Stimulated activated CD4-positive, alpha-beta T cell treated with anti-CD3 and anti-CD28 coated beads, Interleukin-1b, Interleukin-23, amount 100 ng/mL, for 24 hours (primary cell): ENCODE measurements at places on chromosomes 12 and 14.

GRCh38 chr14:44372807-44373489 is 134.1 kb downstream of the FSCB start:
- no peak for DNase-seq

GRCh38 chr14:56162476-56162875 is 44.3 kb downstream of the PELI2 start:
- no peak for DNase-seq

DNA sequence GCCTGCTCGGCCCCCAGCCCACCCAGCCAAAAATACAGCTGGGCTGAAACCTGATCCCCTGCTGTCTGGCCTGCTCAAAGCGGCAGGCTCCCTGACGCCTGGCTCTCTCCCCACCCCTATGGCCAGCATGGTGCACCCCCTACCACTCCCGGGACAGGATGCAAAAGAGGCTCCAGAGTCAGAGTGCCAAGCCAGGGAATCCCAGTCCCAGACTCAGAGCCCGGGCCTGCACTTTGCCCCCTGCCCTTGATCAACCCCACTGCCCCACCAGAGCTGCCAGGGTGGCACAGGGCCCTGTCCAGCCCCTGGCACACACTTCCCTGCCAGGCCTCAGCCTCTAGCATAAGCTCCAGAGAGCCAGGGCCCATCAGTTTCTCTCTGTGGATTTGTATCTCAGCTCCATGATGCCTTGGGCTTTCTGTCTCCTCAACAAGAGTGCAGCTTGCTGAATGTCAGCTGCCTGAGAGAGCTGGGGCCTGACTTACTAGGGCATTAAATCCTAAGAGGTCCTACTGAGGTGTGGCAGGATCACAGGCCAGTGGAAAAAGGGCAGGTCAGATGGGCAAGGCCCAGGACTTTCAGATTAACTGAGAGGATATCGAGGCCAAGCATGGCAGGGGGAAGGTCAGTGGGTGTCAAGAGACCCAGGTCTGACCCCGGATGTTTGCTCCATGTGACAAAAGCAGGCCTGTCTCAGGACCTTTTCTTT is 13.9 kb downstream of the ACVRL1 start:
- DNase-seq, result no peak

- no peak for DNase-seq
These were observed 56.7 kb upstream of the BICD1 start for GRCh38 chr12:32049956-32050355.

GRCh38 chr14:102943454-102943853 is 21.0 kb downstream of the AMN start:
- no peak for DNase-seq

- no peak for DNase-seq
These were observed 328.6 kb downstream of the PCNX1 start for GRCh38 chr14:71235875-71236274.

GRCh38 chr12:66290716-66291200 is 11.5 kb upstream of the HELB start:
- no peak for DNase-seq

- DNase-seq, result no peak
These were observed 75.0 kb downstream of the SCAF11 start for GRCh38 chr12:45915405-45915804.

DNA sequence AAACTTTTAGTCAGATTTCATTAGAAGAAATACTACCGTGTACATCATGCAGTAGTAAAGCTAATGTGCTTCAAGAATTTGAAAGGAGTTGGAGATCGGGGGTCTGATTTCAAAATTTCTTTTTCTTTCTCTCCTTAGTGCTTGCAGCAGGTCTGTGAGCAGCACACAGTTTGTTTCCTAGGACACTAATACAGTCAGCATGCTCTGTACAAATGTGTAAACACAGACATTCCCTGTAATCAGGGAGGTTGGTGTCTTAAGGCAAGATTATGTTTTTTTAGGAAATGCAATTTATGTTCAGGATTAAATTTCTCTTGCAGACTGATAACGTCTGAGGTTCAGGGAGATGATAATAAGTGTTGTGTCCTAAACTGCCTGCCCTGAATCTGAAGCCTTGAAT is 142.7 kb downstream of the ALX1 start:
- no peak for DNase-seq

- DNase-seq, result no peak
These were observed 22.3 kb downstream of the AKAP3 start for GRCh38 chr12:4626543-4626942.

- DNase-seq, result no peak
These were observed 32.3 kb upstream of the TBC1D30 start for GRCh38 chr12:64792128-64792527.

DNA sequence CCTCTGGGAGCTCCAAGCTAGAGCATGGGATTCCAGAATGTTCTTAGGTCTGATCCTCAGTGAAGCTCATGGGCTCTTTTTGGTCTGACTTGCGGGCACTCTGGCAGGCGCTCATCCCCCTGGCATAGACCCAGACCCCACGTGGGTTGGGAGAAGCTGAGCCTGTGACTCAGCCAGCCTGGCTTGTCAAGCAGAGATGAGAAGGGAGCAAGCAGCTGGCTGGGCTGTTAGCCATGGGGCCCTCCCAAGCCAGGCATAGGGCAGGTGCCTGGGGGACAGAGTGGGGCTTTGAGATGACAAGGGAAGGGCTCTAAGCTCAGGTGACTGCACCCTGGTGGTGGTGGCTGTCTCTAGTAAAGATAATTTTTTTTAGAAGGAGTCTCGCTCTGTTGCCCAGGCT is 80.3 kb upstream of the NOS1 start:
- no peak for DNase-seq

DNA sequence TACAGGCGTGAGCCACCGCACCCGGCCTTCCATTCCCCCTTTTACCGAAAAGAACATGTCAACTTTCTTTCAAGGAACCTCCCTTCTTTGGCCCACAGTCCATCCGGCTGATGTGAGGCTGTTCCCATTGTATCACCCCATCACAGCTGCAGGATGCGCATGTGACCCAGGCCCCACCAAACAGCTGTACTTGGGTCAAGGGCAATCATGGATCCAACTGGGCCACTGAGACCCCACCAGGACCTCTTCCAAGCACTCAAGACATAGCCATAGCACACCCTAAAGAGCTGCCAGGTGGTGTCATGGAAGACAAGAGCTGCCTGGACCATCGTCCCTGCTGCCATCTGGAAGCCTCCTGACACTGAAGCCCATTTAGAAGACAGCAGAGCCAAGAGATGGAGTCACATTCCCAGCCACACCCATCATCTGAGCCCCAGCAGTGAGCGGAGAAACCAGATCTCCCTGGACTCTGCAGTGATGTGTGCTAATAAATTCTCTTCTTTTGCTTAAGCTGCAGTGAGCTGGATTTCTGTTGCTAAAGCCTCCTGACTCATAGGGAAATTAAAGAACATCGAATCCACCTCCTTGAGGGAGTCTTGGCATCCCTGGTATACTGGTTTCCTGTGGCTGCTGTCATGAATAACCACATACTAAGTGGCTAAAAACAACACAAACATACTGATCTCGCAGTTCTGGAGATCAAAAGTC is 105.6 kb downstream of the KSR2 start:
- DNase-seq, result no peak

DNA sequence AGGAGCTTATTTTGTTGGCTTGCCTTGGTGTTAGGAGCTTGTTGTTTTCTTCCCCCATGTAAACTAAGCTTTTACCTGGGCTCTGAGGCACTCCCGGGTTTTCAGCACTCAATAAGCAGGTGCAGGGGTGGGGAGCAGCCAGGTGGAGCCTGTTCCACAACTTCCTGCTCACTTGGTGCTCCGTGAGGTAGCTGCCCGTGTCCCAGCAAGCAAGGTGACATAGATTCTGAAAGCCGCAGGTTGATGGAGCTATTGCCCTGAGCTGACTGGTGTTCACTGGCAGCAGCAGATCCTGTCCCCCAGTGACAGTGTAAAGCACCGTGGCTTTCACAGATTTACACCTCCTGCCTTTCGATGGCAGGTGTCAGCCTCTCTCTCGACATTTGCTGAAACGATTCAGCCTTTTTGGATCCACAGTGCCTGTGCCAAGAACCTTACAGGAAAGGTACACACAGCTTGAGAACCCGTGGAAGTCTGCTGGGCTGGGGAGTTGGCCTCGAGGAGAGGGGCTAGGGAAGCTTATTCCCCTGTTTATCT is 295.7 kb upstream of the FKBP4 start:
- no peak for DNase-seq

GRCh38 chr12:110688446-110689280 is at the start of gene HVCN1:
TSS of gene HVCN1 (minus strand) at chr12:110689115. CDS start at chr12:110683245, 5,870 bp downstream.
- DNase-seq, result no peak

DNA sequence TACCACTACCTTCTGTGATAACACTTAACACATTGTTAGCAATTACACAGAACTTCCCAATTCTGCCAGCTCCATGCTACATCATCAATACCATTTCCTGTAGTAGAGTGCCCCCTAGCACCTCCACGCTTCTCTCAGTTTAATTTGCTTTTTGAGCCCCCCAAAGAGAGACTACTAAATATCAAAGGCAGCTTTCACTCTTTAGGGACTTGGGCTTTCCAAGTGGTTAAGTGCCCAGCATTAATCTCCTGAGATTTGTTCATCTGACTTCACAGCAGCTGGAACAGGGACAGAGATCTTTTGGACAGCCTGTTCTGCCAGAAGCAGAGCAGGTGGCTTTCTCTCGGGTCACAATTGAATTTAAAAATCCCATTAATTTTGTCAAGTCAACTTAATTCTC is 954.9 kb downstream of the DIO2 start:
- DNase-seq, result no peak

DNA sequence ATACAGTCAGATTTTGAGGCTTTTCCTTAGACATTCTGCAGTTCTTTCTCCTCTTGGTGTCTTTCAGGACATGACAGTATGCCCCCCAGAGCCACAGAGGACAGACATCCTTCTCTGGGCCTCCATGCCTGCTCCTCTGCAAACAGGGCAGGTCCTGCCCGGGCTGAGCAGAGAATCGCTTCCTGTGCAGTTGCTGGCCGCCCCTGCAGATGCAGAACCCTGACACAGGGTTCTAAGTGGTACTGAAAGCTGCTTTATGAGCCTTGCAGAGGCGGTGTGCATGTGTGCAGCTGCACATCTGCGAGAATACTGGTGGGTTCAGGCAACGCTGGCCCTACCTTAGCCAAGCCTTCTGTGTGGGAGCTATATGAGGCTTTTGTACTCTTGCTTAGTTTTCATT is 54.5 kb downstream of the FLRT2 start:
- DNase-seq, result no peak

DNA sequence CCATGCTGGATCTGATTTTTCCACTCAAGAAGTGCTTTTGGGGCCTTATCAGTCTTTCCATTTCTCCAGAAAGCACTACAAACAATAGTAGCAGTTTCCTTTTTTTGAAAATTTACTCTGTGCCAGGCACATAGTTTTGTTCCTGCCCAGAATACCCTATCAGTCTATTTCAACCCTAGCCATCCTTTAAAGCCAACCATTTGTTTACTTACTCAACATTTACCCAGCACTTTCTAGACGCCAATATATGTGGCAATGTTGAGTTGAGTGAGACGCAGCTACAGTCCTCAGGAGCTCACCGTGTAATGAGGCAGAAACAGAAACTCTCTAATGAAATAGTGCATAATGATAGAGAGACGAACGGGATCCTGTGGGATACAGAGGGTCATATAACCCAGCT is 32.9 kb upstream of the CHST11 start:
- no peak for DNase-seq

- DNase-seq, result no peak
These were observed 6.6 kb downstream of the RAP1B start for GRCh38 chr12:68617160-68617926.

GRCh38 chr14:24297190-24297964 is 2.2 kb downstream of the DHRS1 start:
- no peak for DNase-seq

DNA sequence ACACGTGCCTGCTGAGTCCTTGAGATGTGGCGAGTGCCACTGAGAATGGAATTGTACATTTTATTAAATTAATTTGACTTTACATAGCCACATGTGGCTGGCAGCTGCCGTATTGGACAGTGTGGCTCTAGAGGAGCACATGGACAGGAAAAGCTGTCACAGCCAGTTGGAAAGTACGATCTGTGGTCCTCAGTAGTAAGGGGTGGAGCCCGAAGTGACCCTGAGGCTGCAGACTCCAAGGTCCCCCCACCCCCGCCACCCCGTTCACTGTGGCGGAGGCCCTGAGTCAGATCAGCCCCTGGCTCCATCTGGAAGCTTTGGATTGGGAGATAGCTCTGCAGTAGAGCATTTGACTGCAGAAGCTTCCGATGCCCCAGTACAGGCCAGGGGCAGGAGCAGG is 25.8 kb upstream of the BEGAIN start:
- DNase-seq, result no peak

GRCh38 chr14:20692116-20692751 is 3.7 kb downstream of the ANG start:
- DNase-seq, result no peak

DNA sequence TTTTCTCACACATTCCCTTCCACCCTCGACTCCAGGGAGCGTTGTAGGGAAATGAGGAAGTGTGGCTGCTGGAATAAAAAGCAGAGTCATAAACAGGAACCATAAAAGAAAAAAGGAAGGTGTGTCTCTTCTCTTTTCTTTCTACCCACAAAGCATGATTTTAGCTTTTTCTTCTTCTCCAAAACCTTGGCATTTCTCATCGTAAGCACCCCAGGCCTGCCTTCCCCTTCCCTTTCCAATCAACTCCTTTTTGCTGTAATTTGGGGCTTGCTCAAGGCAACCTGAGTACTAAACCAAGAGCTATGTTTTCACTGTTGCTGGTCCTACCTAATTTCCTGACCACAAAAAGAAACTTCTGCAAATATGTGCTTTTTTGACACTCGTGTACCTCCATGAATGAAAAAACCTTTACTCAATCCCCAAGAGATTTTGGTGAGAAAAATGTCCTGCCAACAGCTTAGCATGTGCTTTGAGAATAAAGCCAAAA is 9.2 kb downstream of the PLBD1 start:
- no peak for DNase-seq

GRCh38 chr14:24463884-24464785 is 21.6 kb upstream of the SDR39U1 start:
- no peak for DNase-seq

- no peak for DNase-seq
These were observed 25.8 kb downstream of the DACT1 start for GRCh38 chr14:58663494-58664111.

- DNase-seq, result no peak
These were observed 11.3 kb downstream of the ASB8 start for GRCh38 chr12:48145981-48146380.

- no peak for DNase-seq
These were observed 190.2 kb downstream of the MON2 start for GRCh38 chr12:62656591-62657362.

GRCh38 chr14:38835874-38836273 is 267.2 kb downstream of the SEC23A start:
- no peak for DNase-seq

- DNase-seq, result no peak
These were observed 75.9 kb upstream of the DHRS4 start for GRCh38 chr14:23877538-23878180.
